ENCODE measurements at places on chromosomes 6 and 20.

- no peak for DNase-seq
Observed at GRCh38 chr6:137937834-137938233, 70.8 kb downstream of the TNFAIP3 start.

DNA sequence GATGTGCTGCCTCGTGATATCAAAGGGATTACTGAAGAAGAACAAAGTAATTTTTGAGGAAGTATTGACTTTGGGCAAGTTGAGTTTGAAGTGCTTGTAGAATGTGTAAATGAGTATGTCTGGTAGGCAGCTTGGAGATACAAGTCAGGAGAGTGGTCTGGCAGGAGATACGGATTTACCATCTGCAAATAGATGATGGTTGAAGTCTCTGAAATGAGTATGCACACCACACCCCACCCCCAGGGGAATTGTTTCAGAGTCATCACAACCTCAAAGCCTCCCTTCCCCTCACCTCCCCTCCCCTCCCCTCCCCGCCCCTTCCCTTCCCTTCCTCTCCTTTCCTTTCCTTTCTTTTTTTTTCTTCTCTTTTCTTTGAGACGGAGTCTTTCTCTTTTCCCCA is 16.4 kb upstream of the MCUR1 start:
- no peak for DNase-seq

- DNase-seq: no peak
Observed at GRCh38 chr20:2846698-2847097, 6.2 kb downstream of the VPS16 start.

DNA sequence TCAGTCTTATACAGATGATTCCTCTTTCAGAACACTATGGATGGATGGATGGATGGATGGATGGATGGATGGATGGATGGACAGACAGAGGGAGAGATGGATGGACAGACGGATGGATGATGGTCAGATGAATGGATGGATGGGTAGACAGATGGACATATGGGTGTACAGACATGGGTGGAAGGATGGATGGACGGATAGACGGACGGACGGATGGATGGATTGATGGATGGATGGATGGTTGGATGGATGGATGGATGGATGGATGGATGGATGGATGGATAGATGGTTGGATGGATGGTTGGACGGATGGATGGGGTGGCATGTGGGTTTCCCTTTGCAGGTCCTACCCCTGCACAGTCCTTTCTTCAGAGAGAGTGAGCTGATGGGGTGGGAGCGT is 320.7 kb downstream of the CDH4 start:
- no peak for DNase-seq

DNA sequence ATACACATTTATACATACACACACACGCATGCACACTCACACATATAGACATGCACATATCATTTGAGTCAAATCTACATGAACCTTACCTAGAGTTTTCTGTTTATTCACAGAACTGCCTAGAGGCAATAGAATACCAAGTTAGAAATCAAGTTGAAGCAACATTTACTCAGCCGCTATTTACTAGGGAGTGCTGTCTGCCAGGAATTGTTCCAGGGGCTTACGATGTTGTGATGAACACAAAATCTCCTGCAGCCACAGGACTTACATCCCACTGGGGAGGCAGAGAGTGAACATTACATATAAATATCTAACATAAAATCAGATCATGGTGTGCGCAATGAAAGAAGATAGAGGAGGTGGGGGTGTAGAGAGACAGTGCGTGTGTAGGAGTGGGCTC is 80.4 kb downstream of the GCLC start:
- no peak for DNase-seq

DNA sequence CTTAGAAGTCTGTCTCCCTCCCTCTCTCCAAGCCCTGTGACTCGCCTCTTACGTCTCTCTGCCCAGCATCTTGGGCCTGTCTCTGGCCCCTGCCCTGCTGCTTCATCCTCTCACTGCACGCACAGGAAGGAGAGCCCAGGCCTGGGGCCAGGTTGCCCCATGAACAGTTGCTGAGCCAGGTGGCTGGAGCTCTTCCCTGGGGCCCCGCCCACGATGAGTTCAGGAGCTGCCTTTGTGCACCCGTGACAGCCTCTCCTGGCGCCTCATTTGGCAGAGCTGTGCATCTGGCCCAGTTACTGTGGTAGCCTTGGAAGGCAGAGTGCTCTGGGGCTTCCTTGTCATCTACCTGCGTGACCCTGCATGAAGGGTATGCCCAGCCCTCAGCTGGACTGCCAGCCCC is 44.5 kb downstream of the SLC52A3 start:
- DNase-seq: no peak

DNA sequence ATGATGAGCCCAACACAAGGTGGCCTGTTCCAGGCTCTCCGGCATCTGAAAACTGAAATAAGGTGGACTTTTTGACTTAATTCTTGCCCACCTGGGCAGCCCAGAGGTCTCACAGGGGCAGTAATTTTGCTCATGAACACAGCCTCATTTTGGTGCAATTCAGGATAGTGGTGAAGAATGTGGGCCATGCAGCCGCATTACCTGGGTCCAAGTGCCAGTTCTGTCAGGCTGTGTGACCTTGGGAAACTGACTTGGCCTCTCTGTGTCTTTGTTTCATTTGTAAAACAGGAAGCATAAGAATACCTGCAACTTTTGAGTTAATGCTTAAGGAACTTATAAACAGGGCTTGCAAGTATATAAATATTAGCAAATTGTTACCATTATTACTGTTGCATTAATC is 5.6 kb downstream of the PREX1 start:
- no peak for DNase-seq

- no peak for DNase-seq
Observed at GRCh38 chr20:32418376-32418775, 60.2 kb downstream of the ASXL1 start.

DNA sequence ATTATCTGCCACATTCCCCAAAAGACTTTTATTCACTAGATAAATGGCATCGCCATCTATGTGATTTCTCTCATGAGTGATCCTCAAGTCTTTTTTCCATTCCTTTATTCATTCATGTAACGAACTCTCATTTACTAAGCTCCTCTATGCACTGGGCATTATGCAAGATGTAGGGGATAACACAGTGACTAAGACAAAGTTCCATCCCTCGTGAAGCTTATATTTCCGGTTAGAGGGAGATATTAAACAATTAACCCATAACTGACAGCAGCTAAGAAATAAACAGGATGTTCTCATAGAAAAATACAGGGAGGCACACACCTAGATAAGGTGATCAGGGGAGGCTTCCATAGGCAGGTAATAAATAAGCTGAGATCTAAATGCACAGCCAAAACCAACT is 17.2 kb upstream of the PREX1 start:
- no peak for DNase-seq

- no peak for DNase-seq
Observed at GRCh38 chr20:31637660-31638059, at the start of gene COX4I2. TSS of gene COX4I2 (plus strand) at chr20:31637912. CDS start at chr20:31639018, 1,106 bp downstream.

- DNase-seq: peak; percentile 59
Observed at GRCh38 chr20:3980260-3981131, 34.9 kb downstream of the RNF24 start.

GRCh38 chr6:13362412-13362811 is 34.1 kb upstream of the TBC1D7 start:
- DNase-seq: no peak

- DNase-seq: no peak
Observed at GRCh38 chr6:10676403-10676802, 18.0 kb downstream of the C6orf52 start.

DNA sequence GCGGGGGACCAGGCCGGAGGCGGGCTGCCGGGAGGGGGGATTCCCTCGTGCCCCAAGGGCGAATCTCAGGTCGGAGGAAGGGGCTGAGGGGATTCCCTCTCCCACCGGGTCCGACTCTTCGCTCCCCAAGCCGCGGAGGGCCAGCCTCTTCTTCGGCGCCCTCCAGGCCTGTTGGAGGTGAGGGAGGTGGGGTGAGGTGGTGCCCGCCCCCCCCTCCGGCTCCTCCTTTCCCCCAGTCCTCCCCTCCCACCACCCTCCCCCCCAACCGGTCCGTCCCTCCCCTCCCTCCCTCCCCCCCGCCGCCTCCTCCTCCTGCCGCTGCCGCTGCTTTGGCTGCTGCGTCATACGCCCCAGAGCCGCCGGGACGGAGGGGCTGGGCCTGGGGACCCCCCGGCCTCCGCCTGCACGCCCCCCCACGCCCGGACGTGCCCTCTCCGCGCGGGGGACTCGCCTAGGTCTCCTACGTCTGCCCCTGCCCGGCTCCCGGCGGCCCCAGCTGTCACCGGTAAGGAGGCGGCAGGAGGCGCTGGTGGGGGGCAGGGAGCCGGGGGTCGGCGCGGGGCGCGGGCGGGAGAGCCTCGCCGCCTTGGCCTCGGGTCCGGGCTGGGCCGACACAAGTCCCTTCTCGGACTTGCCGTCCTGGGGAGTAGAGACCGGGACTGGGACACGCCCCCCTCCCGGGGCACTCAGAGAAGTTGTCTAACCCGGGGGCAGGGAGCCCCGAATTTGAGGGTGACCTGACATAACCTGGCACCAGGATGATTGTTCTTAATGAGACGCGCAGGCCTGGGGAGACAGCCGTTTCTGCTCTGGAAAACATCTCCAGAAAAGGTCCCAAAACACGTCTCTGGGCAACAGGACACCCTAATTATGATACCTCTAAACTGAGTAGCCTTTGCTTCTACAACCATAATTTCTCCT is at the start of gene PHF1:
Gene PHF1, plus strand, starts transcription at position 304 of the 921 bp plus-strand sequence. CDS start 1,250 bp downstream, outside the sequence.
- DNase-seq: peak; percentile 83
